ENCODE measurements at places on chromosomes 16 and 17.

DNA sequence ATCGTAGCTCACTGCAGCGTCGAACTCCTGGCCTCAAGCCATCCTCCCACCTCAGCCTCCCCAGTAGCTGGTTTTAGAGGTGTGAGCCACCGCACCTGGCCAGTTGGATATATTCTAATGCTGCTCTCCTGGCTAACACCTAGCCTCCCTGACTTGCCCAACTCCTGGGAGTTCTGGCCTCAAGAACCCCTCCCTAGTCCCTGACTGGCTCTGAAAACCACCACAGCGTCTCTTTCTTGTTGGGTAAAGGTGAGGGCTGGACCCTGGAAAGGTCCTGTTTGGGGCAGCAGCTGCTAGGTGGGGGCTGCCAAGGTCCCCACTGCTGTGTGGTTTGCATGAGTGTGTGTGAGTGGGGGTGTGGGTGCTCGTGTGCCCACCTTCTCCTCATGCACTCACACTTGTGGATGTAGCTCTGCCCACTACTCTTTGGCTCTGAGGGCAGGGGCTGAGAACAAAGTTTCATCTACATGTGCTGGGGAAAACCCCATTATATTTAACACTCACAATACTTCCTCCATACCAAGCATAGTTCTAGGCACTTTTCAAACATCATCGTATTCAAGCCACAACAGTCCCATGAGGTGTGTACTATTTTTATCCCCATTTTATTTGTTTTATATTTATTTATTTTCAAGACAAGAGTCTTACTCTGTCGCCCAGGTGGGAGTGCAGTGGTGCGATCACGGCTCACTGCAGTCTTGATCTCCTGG is 7.1 kb upstream of the SPNS3 start:
- DNase-seq = no peak

GRCh38 chr17:2602597-2603017 is 9.2 kb downstream of the PAFAH1B1 start:
- no peak for DNase-seq

DNA sequence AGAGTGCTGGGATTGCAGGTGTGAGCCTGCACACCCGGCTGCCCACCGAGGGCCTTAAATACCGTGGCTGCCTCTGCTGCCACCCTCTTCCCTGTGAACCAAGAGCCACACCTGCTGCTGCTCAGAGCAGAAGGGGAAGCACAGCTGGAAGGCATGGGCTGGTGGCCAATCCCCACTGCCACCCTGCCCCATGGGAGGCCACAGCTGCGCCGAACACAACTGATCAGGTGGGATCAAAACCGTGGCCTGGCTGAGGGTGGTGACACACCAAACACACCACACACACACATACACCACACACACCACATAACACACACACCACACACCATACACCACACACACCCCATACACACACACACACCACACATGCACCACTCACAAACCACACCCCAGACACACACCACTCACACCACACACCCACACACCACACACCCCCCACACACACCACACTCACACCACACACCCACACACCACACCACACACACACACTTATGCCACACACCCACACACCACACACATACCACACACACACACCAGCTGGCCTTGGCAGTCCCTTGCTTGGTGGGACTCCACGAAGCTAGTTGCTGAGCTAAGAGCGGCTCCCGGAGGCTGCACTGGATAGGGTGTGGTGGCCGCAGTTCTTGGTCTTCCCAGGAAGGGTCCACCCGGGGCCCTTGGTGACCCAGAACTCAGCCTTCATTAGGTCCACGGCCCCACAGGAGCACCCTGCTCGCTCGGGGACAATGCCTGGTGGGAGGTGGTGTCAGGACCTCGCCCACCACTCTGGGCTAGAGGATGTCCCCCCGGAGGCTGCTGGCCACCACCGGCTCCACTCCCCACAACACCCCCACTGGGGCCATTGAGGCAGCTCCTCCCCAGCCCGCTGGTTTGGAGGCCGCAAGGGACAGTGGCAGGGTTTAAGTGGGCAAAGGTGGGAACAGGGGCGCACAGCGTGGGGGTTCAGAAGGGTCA is 14.9 kb downstream of the CEP131 start:
- DNase-seq = no peak

GRCh38 chr16:52629296-52629695 is 82.4 kb upstream of the TOX3 start:
- no peak for DNase-seq
